ENCODE measurements at places on chromosomes 6 and 20. TPM values are rescaled to one million over a fixed set of nuclear protein-coding genes. Genes with fewer than 3 reads are reported as not detected.

BHLHE23 gene
- total RNA-seq = not detected

OGFR gene
- 51.6 TPM for total RNA-seq

ZSCAN31 gene
- total RNA-seq = 0.70 TPM

MAD2L1BP gene
- total RNA-seq = 38.4 TPM

GHRH gene
- total RNA-seq = not detected

FNDC1 gene
- total RNA-seq = not detected

APOM gene
- total RNA-seq = 2.6 TPM

CCM2L gene
- not detected for total RNA-seq

KIAA1755 gene
- not detected for total RNA-seq

DNA sequence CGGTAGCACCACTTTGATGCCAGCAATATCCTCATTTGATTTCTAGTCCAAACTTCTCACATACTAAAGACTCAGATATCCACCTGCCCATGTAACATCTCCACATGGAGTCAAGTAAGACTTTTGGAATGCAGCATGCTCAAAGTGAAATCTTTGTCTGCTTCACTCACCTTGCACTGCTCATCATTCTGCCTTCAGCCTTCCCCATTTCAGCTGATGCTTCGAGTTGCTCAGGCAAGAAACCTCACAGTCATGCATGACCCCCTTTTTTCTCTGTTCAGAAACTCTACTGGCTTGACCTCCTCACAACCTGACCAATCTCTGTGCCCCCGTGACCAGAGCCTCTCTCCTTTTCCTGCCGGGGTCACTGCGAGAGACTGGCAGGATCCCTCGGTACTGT, 41.0 kb upstream of the KIF25 start:
- DNase-seq = no peak

DNA sequence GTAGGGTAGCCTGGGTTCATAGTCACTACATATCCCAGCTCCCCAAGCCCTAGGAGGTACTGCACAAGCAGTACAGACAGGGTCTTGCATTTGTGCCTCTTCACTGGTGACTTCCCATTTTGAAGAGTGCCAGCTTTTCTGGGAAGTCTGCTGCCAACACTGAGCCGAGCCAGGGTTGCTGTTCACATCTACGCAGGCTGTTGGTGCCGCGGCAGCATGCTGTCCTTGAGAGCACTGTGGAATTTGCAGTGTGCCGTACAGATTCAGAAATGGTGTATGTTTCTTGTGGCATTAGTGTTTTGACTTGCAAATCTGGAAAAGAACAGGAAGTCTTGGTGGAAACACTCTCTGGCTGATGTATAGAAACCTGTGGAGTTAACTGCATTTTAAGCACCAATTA, 67.5 kb downstream of the JARID2 start:
- DNase-seq = no peak

DNA sequence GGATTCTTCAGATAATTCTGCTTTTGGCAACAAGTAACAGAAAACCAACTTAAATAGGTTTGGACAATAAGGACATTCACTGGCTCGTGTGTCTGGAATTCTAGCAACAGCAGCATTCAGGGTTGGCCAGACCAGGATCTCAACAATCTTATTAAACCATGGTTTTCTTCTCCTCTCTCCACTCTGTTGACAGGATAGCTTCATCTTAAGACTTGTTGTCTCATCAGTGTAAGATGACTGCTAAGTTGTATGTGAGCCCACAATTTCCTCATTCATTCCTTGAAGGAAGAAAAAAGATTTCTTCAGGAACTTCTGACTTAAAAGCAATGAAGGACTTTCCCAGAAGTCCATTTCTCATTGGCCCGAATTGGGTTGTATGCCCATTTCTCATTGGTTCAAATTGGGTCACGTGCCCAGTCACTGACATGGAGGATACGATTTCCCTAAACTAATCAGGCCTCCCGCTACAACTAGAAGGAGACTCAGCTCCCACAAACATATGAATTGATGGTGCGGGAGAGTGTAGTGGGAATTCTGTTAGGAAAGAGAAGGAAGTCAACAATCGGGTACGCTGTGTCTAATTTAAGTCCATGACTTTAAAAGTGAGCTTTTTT, 83.7 kb downstream of the SLC22A3 start:
- DNase-seq = no peak

GRCh38 chr6:150349546-150349945, 19.3 kb upstream of the IYD start:
- no peak for DNase-seq

- no peak for DNase-seq
Observed at GRCh38 chr20:7420345-7420744, 519.9 kb downstream of the HAO1 start.

GRCh38 chr6:33761922-33762629, 15.4 kb upstream of the IP6K3 start:
- DNase-seq = peak; percentile 54

- DNase-seq = no peak
Observed at GRCh38 chr6:140388815-140389214, 1014.4 kb upstream of the CITED2 start.

GRCh38 chr6:73503027-73503772, 17.6 kb downstream of the EEF1A1 start:
- no peak for DNase-seq

DNA sequence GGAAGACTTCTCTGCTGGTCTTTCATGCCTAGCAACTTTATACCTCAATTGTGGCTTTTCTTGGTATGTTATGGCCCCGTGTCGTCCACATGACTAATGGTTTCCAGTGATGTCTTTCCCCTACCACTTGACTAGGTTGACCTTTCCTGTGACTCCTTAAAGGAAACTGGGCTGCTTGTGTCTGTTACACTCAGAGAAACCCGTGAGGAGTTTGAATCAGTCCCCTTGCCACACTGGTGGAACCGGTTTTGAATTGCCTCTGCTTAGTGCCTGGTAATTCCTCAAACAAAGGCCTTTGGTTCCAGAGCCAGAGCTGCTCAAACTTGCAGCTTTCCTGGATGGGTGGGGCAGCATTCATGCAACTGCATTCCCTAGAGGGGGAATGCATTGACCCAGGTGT, 21.9 kb downstream of the ECT2L start:
- DNase-seq = peak; percentile 65

- DNase-seq = no peak
Observed at GRCh38 chr6:41836660-41837052, 49.2 kb downstream of the TOMM6 start.

- no peak for DNase-seq
Observed at GRCh38 chr20:36881331-36881730, 5.4 kb downstream of the TLDC2 start.

DNA sequence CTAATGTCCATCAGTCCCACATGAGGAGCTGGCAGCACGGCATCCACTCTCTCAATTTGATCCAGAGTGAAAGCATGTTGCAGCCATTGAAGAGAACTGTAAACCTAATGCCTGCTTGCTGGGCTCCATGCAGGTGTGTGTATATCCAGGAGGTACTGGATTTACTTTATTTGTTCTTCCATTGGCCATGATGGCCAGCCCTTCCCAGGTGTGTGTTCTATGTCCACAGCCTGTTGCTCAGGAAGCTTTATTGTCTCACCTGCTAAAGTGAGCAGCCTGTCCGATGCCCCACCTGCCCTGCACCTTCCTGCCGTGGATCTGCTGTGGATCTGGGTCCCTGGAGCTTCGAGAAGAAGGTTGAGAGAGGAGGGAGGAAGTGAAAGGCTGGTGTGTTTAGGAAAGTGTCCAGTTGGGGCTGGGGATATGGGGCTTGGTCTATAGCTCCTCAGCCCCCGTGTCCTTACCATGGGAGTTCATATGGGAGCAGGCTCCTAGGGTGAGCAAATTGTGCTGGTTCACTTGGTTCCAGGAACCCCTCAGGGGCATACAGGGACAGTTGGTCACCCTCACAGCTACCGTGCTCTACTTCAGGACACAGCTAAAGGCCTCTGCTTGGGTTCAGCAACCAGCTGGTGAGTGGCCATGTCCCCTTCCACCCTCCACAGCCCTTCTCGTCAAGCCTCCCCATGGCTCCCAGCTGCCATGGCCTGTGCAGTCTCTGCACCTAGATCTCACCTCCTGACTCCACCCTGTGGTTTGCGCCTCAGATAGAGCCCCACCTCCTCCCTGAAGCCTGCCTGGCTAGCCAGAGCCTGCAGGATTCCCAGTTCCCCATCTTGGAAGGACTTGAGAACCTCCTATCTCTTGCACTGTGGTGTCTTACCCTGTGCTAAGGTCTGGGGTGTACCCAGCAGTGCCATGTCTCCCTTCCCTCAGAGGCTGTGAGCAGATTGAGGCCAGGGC, 12.7 kb downstream of the TREML2 start:
- no peak for DNase-seq

DNA sequence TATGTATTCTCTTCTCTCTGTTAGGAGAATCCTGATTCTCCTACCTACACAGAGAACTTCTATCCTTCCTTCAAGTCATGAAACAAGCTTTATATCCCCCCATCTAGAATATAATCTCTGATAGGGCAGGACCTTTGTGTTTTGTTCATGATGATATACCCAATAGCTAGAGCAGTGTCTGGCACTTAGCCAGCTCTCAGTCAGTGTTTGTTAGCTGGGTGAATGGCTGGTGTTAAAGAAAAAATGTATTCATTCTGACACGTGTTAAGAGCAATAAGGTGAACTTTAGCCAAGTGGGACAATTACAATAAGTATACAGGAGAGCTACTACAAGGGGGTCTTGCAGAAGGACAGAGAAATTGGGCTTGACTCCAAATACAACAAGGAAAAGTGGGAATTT, 34.3 kb upstream of the TNFRSF21 start:
- no peak for DNase-seq

- DNase-seq = no peak
Observed at GRCh38 chr6:158662954-158663624, 13.2 kb downstream of the SYTL3 start.

DNA sequence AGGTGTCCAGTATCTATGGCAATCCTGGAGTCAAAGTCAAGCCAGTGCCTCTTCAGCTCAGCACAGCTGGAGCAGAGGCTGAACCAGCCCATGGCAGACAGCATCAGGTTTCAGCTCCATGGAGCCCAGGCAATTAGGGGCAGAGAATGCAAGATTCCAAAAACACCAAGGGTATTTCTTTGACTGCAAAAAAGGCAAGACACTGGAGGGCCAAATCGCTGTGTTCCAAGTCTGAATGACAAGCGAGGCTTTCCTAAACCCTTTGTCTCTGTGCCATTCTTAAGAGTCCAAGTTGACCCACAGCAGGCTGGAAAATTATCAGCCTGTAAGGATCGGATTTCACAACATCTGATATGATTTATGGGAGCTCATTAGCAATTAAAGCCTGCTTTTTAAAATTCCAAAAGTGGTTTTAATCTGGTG, 49.7 kb upstream of the TGM3 start:
- DNase-seq = no peak

GRCh38 chr20:33019465-33020277, 11.8 kb upstream of the BPIFB6 start:
- no peak for DNase-seq

DNA sequence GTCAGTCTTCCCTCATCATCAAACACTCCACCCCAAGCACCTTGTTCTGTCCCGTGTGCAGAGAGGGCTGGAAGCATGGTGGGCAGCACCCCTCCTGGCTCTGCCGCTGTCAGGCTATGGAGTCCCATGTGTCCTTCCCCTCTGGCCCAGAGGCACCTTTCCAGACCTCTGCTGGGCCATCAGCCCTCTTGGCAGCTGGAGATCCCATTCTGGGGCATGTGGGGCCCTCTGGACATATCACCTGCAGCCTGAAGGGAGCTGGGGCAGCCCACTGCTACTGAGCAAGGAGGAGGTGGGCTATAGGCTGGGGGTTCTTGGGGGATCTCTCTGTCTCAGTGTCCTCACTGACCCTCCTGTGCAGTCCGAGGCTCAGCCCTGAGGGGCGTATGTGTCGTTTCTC, 42.2 kb downstream of the SUN5 start:
- DNase-seq = no peak

DNA sequence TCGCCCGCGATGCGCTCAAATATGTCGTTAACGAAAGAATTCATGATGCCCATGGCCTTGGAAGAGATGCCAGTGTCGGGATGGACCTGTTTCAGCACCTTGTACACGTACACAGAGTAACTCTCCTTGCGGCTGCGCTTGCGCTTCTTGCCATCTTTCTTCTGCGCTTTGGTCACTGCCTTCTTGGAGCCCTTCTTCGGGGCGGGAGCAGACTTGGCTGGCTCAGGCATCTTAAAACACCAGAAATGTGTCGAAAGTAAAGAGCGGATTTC, 36.4 kb downstream of the HFE start:
- peak; percentile 91 for DNase-seq

GRCh38 chr20:4112481-4113421, 97.4 kb upstream of the RNF24 start:
- no peak for DNase-seq

DNA sequence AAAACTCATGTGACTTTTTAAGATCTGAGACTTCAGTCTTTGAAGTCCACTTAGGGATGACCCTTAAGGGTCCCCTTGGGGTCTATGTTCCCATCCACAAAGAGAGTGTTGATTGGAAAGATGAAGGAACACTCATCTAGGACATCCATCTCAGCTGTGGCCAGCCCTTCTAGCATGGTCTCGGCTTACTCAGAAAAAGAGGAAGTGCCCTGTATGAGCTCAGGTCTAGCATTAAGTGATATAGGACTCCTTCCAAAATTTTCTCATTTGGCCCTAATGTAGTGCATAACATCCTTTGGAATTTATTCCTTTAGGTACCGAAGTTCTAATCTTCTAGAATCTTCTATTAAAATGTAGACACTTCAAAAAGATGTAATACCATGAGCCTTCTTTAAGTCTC, 77.4 kb downstream of the NDUFAF5 start:
- DNase-seq = no peak

DNA sequence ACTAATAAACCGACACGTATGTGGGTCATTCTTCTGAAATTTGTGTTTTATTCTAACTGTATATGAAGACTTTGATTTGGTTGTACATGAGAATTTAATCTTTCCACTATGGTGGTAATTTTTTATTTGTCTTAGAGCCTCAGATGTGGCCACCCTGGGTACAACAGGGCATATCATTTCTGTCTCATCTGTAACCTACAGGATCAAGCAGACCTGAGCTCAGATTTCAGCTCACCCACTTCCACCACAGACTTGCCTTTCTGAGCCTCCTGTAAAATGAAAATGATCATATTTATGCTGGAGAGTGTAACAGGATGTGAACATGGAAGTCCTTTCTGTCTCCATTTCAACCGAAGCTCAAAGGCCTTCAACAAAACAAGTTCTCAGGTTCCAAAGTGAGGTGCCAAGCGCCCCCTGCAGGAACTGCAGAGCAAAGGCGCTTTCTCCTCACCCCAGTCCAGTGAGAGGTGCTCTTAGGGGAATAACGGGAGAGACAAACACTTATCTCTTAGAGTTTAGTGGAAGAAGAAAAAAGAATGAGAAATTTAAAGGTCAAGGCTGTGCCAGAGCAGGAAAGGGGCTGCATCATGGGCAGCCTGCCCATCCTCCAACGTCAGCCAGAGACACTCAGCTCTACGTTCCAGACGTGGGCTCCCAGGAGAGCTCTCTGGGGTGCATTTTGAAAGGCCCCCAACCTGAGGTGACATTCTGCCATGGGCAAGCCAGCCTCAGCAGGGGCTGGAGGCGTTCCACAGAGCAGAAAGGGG, 23.0 kb upstream of the CD24 start:
- DNase-seq = no peak

DNA sequence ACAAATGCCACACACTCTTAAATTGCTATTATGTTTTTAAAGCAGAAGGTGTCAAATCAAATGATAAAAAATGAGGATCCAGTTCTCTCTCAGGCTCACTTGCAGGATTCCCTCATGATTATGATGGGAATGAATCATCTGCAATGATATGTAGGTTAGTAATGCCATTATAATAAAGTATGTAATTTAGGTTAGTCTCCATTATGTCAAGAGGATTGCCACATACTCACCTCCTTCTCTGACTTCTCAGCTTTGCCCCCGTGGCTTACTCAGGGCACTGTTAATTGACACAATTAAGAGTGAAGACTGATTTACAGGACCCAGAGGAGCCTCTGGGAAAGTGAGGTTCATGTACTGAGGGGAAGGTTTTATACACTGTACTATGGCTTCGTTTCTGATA, 591.7 kb upstream of the NRSN1 start:
- no peak for DNase-seq

Data from activated naive CD4-positive, alpha-beta T cell treated with anti-CD3 and anti-CD28 coated beads, Interleukin-2, amount 50 U/mL, for 72 hours (primary cell).